Glutamatergic neuron (in vitro differentiated cells): ENCODE measurements at places on chromosomes 16 and 17. TPM values are rescaled to one million over a fixed set of nuclear protein-coding genes. Genes with fewer than 3 reads are reported as not detected.

KRTAP9-8 gene
- total RNA-seq = not detected

GRCh38 chr16:4437366-4437765 is 11.7 kb downstream of the DNAJA3 start:
- H3K27ac ChIP-seq = no peak overlapping the region
- H3K27me3 ChIP-seq = peaks cover 2% of the 10 kb centered on the region
- no peak overlapping the region for H3K4me3 ChIP-seq
- no peak for DNase-seq
- H3K4me1 ChIP-seq = no peaks in the 10 kb centered on the region
- H3K36me3 ChIP-seq = no peaks in the 10 kb centered on the region

DNA sequence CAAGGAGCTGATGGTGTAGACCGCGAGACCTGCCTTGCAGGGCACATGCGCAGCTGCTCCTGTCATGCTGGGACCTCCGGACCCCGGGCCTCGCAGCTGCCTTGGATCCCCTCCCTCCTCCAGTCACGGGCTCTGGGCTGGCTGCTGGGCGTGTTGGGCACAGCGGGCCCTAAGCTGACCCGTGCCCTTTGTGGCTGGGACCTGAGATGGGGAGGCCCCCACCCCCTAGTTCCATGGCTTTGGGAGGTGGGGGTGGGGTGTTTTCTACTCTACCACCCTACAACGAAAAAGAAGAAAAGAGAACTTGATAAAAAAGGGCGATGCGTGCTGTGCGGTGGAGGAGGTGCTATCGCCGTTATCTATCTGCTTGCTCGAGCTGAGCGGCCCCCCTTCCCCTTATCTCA is 14.5 kb downstream of the ZFPM1 start:
- H3K27me3 ChIP-seq = peaks cover 4% of the 10 kb centered on the region
- no peak overlapping the region for H3K27ac ChIP-seq
- peaks cover 2% of the 10 kb centered on the region for H3K4me1 ChIP-seq
- H3K36me3 ChIP-seq = no peaks in the 10 kb centered on the region
- DNase-seq = no peak

DLG4 gene
- 157 TPM for total RNA-seq
